ENCODE measurements at places on chromosomes 2 and 18. TPM values are rescaled to one million over a fixed set of nuclear protein-coding genes. Genes with fewer than 3 reads are reported as not detected.

DNA sequence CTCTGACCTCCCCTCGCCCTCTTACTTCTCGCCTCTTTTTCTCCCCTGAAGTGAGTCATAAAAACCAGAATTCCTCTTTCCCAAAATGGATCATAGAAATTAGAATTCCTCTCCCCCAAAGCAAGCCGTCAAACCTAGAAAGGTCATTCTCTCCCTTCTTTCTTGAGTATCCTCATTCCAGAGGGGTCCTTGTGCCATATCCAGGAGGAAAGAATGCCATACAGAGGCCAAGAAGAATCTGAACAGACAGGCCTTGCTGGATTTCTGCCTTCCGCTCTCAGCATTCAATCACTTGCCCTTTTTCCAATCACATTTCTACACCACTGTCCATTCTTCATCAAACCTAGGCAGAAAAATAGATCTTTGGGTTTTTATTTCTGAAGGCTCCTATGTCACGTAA is 31.1 kb upstream of the MAPK4 start:
- peaks cover 14% of the 10 kb centered on the region for H3K27me3 ChIP-seq
- no peak overlapping the region for H3K4me3 ChIP-seq
- DNase-seq: no peak
- no peak overlapping the region for H3K27ac ChIP-seq
- peaks cover 2% of the 10 kb centered on the region for H3K36me3 ChIP-seq
- peaks cover 2% of the 10 kb centered on the region for H3K4me1 ChIP-seq

DNA sequence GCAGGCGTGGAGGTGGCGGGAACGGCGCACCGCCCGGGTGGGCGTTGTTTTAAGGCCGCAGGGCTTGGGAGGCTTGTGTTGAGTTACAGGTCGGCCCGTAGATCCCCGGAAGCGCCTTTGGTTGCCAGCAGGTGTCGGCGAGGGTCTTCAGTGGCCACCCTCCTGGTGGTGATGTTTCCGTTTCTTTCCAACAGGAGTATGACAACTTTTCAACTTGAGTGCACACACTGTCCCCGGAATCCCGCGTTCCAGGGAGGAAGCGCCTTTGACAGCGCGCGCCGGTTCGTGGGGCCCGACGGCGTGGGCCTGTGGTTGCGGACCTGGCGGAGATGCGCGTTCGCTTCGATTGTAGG is 1.0 kb upstream of the HDAC4 start:
- H3K4me1 ChIP-seq: peaks cover 42% of the 10 kb centered on the region
- no peaks in the 10 kb centered on the region for H3K27me3 ChIP-seq
- H3K36me3 ChIP-seq: no peaks in the 10 kb centered on the region
- peak overlapping the region; percentile 98 for H3K27ac ChIP-seq

DNA sequence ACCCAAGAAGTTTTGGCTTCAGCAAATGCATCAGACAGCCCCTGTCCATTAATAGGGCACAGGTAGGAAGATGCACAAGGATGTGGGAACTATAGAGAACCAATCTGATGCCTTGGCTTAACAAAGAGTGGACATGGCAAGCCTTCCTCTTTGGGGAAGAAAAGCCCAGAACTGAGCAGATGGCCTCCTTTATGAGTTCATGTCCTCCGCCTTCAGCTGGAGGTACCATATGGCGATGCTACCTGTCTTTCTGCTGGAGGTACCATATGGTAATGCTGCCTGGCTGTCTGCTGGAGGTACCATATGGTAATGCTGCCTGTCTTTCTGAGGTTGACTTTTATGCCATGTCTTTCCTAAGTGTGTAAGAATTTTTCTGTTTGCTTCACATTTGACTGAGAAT is 6.0 kb downstream of the RETREG2 start:
- H3K27me3 ChIP-seq: no peaks in the 10 kb centered on the region
- H3K4me3 ChIP-seq: no peak overlapping the region
- H3K36me3 ChIP-seq: peaks cover 16% of the 10 kb centered on the region
- peaks cover 53% of the 10 kb centered on the region for H3K4me1 ChIP-seq
- DNase-seq: no peak
- H3K27ac ChIP-seq: peak overlapping the region; percentile 47

DNA sequence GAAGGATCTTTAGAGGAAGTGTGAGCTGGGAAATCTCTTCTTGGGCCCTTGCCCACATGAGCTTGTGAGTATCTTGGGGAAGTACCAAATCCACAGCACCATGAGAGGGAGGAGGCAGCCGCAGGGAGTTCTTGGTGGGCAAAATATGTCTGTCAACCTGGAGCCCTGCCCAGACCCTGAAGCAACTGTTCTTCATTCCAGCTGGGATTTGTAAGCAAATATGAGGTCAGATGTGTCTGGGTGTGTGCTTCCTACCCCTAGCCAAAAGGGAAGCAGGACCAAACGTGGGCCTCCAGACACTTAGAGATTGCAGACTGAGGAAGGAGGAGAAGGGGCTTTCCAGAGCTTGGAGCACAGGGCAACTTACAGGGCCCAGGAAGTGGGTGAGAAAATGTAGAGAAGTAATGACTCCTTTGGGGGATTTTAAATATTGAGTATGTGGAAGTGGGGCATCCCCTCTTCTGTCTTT is 41.9 kb downstream of the TMEM247 start:
- H3K4me3 ChIP-seq: no peak overlapping the region
- peaks cover 4% of the 10 kb centered on the region for H3K36me3 ChIP-seq
- peaks cover 12% of the 10 kb centered on the region for H3K4me1 ChIP-seq
- no peak overlapping the region for H3K27ac ChIP-seq
- no peak for DNase-seq

DNA sequence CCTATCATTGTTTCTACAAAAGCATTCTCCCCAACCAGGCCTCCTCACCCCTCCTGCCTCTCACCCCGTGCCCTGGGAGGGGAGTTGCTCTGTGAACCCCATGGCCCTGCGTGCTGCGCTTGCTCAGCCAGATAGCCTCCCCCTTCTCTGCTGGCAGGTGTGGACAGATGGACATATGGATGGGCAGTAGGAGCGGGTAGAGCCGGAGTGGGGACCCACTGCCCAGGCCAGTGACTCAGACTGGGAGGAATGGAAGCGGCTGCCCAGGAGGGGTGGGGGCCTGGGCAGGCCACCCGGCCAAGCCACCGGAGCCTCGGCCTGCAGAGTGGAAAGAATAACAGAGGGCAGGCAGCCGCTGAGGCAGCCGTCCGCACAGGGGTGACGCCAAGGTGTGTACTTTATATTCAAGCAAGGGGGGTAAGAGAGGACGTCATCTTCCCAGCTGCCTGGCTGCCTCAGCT is 8.7 kb downstream of the CYP26B1 start:
- no peak overlapping the region for H3K27ac ChIP-seq
- H3K4me1 ChIP-seq: peaks cover 13% of the 10 kb centered on the region
- no peak for DNase-seq
- no peak overlapping the region for H3K4me3 ChIP-seq

DNA sequence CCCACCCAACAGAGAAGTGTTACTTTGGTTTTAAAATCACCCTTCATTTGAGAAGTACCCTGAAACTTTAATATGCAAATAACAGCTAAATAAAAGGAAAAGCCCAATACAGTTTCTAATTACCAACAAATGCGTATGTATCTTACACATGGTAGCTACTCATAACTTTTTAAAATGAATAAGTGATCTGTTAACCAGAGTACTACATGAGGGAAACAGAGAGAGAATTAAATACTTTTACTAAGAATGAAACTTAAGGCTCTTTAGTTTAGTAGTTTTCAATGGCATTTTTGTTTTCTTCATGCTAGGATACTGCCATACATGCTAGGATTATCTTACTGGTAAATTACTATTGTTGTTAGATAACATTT is 39.1 kb upstream of the NABP1 start:
- no peak for DNase-seq
- no peaks in the 10 kb centered on the region for H3K36me3 ChIP-seq
- H3K27ac ChIP-seq: no peak overlapping the region
- H3K4me1 ChIP-seq: peaks cover 41% of the 10 kb centered on the region
- no peaks in the 10 kb centered on the region for H3K27me3 ChIP-seq
- H3K4me3 ChIP-seq: no peak overlapping the region

DNA sequence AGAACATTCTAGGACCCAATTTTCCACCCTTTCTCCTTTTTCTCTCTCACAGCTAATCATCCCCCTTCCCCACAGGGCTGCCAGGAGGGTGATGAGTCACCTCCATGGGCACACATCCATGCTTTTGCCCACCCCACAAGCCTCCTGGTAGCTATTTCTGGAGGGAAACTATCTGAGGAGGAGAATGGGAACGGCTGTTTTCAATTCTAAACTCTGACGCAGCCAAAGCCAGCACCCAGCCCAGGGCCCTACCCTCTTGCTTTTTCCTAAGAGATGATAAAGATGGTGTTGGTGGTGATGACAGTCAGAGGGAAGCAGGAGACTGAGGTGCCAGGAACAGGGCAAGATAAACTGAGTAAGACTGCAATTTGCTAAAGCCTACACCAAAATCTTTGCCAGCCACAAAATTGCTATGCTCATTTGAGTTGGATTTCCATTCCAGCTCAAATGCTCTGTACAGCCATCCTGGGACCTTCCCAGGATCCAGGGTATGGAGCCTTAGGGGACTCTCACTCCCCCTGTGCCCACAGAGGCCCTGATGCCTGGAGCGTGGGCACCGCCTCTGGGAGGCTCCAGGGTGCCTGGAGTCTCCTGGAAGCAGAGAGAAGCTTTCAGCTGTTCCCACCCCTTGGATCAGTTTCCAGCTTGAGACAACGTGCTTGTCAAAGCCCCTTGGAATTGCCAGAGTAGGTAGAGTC is 62.0 kb upstream of the FZD7 start:
- H3K27me3 ChIP-seq: peaks cover 3% of the 10 kb centered on the region
- no peak overlapping the region for H3K4me3 ChIP-seq
- no peak for DNase-seq
- no peaks in the 10 kb centered on the region for H3K4me1 ChIP-seq

DNA sequence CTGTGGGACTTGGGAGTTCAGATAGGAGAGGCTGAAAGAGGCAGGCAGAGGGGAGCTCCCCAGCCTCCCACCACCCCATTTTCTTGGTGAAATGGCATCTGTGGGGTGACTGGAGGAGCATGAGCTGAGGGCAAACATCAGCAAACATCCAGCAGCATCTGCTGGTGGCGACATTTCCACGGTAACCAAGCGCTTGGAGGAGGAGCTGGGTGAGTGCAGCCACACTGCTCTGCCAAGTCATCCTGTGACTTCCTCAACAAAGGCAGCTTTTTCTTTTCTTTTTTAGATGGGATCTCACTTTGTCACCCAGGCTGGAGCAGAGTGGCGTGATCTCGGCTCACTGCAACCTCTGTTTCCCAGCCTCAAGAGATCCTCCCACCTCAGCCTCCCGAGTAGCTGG is 5.6 kb downstream of the TXNL4A start:
- no peaks in the 10 kb centered on the region for H3K27me3 ChIP-seq
- H3K27ac ChIP-seq: peak overlapping the region; percentile 78
- H3K4me3 ChIP-seq: peak overlapping the region; percentile 43
- no peaks in the 10 kb centered on the region for H3K36me3 ChIP-seq
- DNase-seq: peak; percentile 20

GRCh38 chr2:191165176-191165643 is 14.4 kb upstream of the STAT4 start:
- no peak overlapping the region for H3K27ac ChIP-seq
- H3K36me3 ChIP-seq: no peaks in the 10 kb centered on the region
- no peak for DNase-seq
- no peaks in the 10 kb centered on the region for H3K27me3 ChIP-seq
- H3K4me3 ChIP-seq: no peak overlapping the region
- H3K4me1 ChIP-seq: peaks cover 6% of the 10 kb centered on the region

GRCh38 chr2:37414470-37414949 is 70.1 kb downstream of the QPCT start:
- peaks cover 13% of the 10 kb centered on the region for H3K4me1 ChIP-seq
- peak; percentile 61 for DNase-seq
- H3K27me3 ChIP-seq: no peaks in the 10 kb centered on the region
- no peaks in the 10 kb centered on the region for H3K36me3 ChIP-seq
- no peak overlapping the region for H3K4me3 ChIP-seq
- H3K27ac ChIP-seq: no peak overlapping the region

GRCh38 chr2:152322222-152322621 is 12.8 kb upstream of the FMNL2 start:
- DNase-seq: no peak
- no peak overlapping the region for H3K4me3 ChIP-seq
- H3K4me1 ChIP-seq: no peaks in the 10 kb centered on the region
- peaks cover 5% of the 10 kb centered on the region for H3K27me3 ChIP-seq

GRCh38 chr2:222248256-222248655 is 50.5 kb downstream of the PAX3 start:
- no peak overlapping the region for H3K4me3 ChIP-seq
- H3K36me3 ChIP-seq: no peaks in the 10 kb centered on the region

DNA sequence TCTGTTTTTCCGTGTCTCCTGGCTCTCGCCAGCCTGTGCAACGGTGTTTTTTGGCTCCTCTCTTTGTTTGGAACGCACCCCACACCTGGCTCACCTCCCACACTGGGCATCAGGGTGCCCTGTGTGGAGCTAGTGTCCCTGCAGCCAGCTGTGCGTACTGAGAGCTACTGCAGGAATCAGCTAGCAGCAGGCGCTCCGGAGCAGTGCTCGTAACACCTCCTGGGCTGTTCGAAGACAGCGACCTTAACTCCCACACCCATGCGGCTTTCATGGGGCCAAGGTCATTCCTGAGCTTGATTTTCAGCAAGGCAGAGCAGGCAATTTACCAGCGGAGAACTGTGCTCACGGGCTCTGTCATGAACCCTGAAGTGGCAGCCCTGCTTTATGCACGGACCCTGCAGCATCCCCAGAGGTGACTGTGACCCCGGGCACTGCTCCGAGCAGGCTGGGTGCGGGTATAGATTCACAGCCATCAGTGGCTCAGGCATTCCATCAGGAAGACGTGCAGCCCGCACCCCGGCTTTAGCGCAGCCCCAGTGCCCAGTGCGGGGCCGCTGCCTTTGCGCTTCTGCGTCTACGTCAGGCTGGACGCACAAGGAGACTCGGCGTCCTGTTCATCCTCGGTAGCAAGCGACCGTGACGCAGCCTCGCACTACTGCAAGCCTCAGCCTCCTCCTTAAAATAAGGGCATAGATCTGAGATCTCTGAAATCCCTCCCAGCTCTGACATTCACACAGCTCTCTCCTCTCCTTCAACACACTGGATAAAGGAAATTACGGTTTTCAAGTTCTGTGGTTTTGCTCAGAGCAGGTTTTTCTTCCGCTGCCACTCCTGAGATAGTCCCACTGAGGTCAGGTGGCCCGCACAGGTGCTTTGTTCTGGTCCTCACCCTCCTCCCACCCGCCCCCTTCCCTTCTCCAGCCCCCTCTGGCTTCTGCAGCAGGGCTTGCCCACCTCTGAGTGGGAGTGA is 58.2 kb downstream of the ADI1 start:
- no peak for DNase-seq
- peaks cover 2% of the 10 kb centered on the region for H3K4me1 ChIP-seq
- no peak overlapping the region for H3K4me3 ChIP-seq
- H3K27ac ChIP-seq: no peak overlapping the region

- no peaks in the 10 kb centered on the region for H3K27me3 ChIP-seq
- H3K27ac ChIP-seq: no peak overlapping the region
- H3K4me3 ChIP-seq: no peak overlapping the region
- no peaks in the 10 kb centered on the region for H3K4me1 ChIP-seq
- DNase-seq: no peak
These were observed 134.8 kb downstream of the GALNT1 start for GRCh38 chr18:35716169-35716831.

Gene BIN1
- 130 TPM for total RNA-seq

Gene CYP27A1
- 0.49 TPM for total RNA-seq

Gene TRIM54
- not detected for total RNA-seq

Gene BCL11A
- 11.6 TPM for total RNA-seq

Gene ZNF532
- 6.6 TPM for total RNA-seq

Gene HSPE1
- total RNA-seq: 65.8 TPM

Gene MLPH
- total RNA-seq: not detected

Gene SCN1A
- total RNA-seq: not detected

Gene SERPINB3
- total RNA-seq: not detected

Gene TEKT4
- not detected for total RNA-seq

Gene TMSB10
- total RNA-seq: 1,479 TPM

Gene CROCC2
- total RNA-seq: not detected

Gene TPRKB
- 35.6 TPM for total RNA-seq
